Hippocampal formation (tissue), 2 donors: ENCODE measurements at places on chromosomes 1 and 21.

- no peak for DNase-seq
Observed at GRCh38 chr1:246791303-246791918, 67.2 kb downstream of the SCCPDH start.

GRCh38 chr1:2047749-2048729 lies 2.2 kb upstream of the PRKCZ start:
- no peak for DNase-seq

DNA sequence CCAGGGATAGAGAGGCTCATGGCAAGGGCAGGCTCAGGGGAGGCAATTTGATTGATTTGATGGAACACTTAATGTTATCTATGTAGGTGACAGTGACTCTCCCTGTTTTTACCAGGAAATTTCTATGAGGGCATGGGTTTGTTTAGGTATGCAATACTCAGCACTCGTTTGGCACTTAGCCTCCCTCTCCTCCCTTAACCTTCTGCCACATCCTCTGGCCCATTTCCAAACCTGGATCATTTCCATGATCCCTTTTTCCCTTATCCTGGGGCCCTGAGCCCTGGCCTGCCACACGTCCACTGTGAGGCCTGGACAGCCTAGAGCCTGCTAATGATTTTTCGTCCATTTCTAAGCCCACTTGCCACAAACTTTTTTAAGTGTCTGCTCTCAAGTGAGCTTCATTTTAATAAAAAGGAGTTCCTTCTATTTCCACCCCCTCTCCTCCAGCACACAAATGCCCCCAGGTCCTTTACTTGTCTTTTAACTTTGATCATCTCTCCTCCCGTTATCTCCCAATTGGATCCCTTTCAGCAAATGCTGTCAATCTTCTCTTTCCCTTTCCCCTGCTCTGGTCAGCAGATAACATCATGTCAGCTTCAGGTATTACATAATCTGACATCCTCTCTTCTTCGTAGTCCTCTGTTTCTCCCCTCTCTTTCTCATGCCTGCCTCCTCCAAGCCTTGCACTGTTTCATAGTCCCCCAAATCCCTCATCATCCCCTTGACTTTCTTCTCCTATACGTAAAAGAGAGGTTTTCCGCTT lies 37.8 kb upstream of the GADD45A start:
- DNase-seq = no peak

GRCh38 chr1:54246116-54246721 lies 46.3 kb downstream of the MRPL37 start:
- no peak for DNase-seq

GRCh38 chr1:11764115-11764514 lies 2.1 kb downstream of the C1orf167 start:
- DNase-seq = no peak

- no peak for DNase-seq
Observed at GRCh38 chr1:64197076-64197475, 6.3 kb upstream of the UBE2U start.

GRCh38 chr1:202498542-202498941 lies 150.0 kb downstream of the PPP1R12B start:
- no peak for DNase-seq
